ENCODE measurements at places on chromosomes 2 and 18.

- DNase-seq: no peak
Observed at GRCh38 chr2:88085099-88085498, 17.5 kb downstream of the SMYD1 start.

GRCh38 chr2:29603341-29603740 is 318.0 kb downstream of the ALK start:
- no peak for DNase-seq

- DNase-seq: no peak
Observed at GRCh38 chr2:14072338-14072737, 560.2 kb upstream of the LRATD1 start.

DNA sequence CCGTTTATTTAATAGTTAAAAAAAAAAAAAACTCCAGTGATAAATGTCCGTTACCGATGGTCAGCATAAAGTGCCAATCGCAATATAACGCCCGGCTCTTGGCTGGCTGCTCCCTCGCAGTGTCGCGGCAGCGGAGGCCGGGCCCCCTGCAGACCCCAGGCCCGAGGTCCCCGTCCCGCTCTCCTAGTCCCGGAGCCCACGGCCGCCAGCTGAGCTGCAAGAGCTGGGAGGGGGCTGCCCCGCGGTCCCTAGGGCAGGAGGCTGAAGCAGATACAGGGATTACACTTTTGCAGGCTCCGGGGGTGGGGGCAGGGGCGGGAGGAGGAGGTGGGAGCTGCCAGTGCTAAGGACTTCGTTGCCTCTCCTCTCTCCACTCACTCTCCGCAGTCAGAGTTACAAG is 6.9 kb downstream of the OSR1 start:
- no peak for DNase-seq

DNA sequence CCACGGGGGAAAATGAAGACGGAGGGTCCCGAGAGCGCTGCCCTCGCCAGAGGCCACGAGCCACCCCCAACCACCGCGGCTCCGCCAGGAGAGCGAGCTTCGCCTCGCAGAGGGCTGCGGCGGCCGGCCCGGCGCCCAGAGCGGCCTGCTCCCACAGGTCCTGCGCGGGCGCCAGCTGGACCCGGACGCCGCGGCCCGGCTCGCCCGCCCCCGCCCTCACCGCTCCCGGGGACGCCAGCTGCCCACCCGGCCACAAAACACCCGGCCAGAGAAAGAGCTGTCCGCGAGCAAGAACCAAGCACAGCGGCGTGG is 709 bp downstream of the PTPN2 start:
- DNase-seq: no peak

Measured in NCI-H187 treated with DMSO at 0.1 percent for 48 hours (cell line).